ENCODE measurements at places on chromosomes 6 and 20.

GRCh38 chr6:170271771-170272314 lies 19.0 kb downstream of the DLL1 start:
- no peaks in the 10 kb centered on the region for H3K36me3 ChIP-seq
- peaks cover 13% of the 10 kb centered on the region for H3K4me1 ChIP-seq
- DNase-seq, result peak; percentile 61
- H3K27ac ChIP-seq, result peak overlapping the region; percentile 44
- H3K27me3 ChIP-seq, result no peaks in the 10 kb centered on the region
- peak overlapping the region; percentile 52 for H3K4me3 ChIP-seq

DNA sequence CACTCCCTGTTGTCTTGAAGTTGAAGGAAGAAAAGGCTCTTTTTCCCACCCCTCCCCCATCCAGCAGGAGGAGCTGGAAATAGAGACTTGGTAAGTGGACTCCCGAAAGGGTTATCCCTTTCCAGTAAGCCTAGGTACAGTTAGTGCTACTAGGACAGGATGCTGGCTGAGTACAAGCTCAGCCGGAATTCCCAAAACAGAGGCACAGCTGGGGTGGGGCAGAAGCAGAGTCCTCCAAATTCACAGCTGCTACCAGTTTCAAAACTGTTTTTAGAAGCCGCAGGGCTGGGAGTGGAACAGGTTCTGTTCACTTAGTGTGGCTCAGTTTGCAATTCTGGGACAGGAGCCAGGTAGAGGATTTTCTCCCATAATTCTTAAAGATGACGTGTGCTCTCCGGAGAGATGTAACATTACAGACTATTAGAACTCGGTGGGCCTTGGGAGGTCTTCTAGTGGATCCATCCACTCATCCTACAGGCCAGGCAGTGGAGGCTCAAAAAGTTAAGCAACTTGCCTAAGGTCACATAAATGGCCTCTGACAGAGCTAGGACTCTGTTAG lies 19.0 kb upstream of the UTRN start:
- no peak for DNase-seq
- H3K27me3 ChIP-seq, result no peaks in the 10 kb centered on the region
- no peak overlapping the region for H3K4me3 ChIP-seq
- H3K27ac ChIP-seq, result no peak overlapping the region

DNA sequence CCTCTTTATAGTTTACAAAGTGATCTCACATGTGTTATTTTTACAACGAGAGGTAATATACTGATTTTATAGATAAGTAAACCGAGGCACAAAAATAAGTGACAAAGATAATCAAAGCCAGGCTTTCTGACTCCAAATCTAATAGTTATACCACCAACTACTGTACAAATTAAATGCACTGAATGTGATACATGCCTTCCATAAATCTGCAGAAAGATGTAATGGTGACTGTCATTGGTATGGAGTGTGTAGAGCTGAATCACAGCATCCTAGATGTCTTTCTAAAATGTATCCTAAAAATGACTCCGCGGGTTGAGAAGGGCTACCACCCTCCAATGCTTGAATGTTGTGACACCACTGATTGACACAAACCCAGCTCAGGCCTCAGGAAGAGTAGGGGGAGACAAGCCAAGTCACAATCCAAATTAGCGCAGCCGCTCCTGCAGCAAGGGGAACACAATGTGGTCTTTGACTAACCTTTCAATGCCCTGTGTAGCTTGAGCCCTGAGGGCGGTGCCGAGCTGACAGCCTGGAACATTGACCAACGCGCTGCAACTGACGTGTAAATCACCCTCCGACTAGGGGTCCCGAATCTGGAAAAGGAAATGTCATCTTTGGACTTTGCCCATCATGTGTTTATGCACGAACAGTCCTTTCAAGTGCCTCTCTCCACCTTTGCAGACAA lies 136.8 kb downstream of the OLIG3 start:
- no peak overlapping the region for H3K4me3 ChIP-seq
- H3K36me3 ChIP-seq, result no peaks in the 10 kb centered on the region
- H3K4me1 ChIP-seq, result peaks cover 9% of the 10 kb centered on the region
- no peak for DNase-seq
- no peak overlapping the region for H3K27ac ChIP-seq

DNA sequence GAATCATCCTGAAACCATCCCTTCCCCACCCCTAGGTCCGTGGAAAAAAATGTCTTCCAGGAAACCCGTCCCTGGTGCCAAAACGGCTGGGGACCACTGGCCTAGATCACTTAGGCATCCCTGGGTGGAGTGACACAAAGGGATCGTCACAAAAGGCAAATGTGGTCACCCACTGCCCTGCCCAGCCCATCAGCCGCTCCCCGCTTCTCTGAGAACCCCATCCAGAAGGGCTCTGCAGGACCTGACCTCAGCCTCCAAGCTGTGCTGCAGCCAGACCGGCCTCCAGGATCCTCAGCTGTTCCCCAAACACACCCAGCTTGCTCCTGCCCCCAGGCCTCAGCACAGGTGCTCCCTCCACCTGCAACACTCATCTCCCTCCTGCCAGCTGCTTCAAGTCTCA lies 61.6 kb downstream of the PREX1 start:
- peak overlapping the region; percentile 27 for H3K27ac ChIP-seq
- no peaks in the 10 kb centered on the region for H3K36me3 ChIP-seq
- peaks cover 60% of the 10 kb centered on the region for H3K4me1 ChIP-seq
- no peak overlapping the region for H3K4me3 ChIP-seq
- DNase-seq, result no peak

GRCh38 chr20:61614706-61615100 lies 362.6 kb downstream of the CDH4 start:
- no peak overlapping the region for H3K27ac ChIP-seq
- H3K4me1 ChIP-seq, result no peaks in the 10 kb centered on the region
- no peaks in the 10 kb centered on the region for H3K27me3 ChIP-seq
- no peaks in the 10 kb centered on the region for H3K36me3 ChIP-seq
- H3K4me3 ChIP-seq, result no peak overlapping the region
- no peak for DNase-seq

GRCh38 chr20:58471193-58472164 lies 43.7 kb downstream of the APCDD1L start:
- H3K4me1 ChIP-seq, result no peaks in the 10 kb centered on the region
- no peak overlapping the region for H3K4me3 ChIP-seq
- H3K36me3 ChIP-seq, result no peaks in the 10 kb centered on the region
- no peak for DNase-seq
- H3K27ac ChIP-seq, result no peak overlapping the region

GRCh38 chr6:11343963-11344723 lies 111.7 kb upstream of the NEDD9 start:
- no peak overlapping the region for H3K4me3 ChIP-seq
- H3K4me1 ChIP-seq, result no peaks in the 10 kb centered on the region
- H3K27me3 ChIP-seq, result no peaks in the 10 kb centered on the region
- no peak for DNase-seq
- H3K36me3 ChIP-seq, result peaks cover 3% of the 10 kb centered on the region

GRCh38 chr20:50898475-50898874 lies 32.8 kb downstream of the ADNP start:
- no peak for DNase-seq
- no peaks in the 10 kb centered on the region for H3K4me1 ChIP-seq
- H3K4me3 ChIP-seq, result no peak overlapping the region
- H3K36me3 ChIP-seq, result peaks cover 41% of the 10 kb centered on the region
- no peaks in the 10 kb centered on the region for H3K27me3 ChIP-seq
- H3K27ac ChIP-seq, result no peak overlapping the region

DNA sequence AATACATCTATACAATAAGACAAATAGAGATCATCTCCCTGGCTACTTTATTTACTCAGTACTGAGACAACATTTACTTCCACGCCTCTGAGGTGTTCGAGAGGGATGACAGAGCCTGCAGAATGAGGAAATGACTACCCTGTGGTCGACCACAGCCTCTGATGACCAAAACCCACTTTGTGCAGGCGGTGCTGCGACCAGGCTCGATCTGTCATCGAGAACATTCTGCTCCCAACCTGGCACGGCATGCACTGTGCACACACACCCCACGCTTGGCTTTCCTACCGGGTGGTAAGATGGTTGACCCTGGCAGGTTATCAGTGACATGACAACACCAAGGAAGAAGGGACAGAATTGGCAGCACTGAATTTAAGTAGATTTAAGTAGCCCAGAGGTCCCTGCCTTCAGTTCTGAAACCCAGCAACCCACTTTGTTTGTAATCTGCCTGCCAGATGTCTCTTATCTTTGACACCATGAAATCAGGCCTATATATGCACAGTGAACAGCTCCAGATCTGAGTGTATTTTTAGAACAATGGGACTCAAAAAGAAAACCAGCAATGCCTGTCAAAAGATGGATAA lies 42.6 kb downstream of the TTI1 start:
- peak; percentile 9 for DNase-seq
- H3K36me3 ChIP-seq, result peaks cover 34% of the 10 kb centered on the region
- no peaks in the 10 kb centered on the region for H3K4me1 ChIP-seq
- H3K27ac ChIP-seq, result peak overlapping the region; percentile 12

DNA sequence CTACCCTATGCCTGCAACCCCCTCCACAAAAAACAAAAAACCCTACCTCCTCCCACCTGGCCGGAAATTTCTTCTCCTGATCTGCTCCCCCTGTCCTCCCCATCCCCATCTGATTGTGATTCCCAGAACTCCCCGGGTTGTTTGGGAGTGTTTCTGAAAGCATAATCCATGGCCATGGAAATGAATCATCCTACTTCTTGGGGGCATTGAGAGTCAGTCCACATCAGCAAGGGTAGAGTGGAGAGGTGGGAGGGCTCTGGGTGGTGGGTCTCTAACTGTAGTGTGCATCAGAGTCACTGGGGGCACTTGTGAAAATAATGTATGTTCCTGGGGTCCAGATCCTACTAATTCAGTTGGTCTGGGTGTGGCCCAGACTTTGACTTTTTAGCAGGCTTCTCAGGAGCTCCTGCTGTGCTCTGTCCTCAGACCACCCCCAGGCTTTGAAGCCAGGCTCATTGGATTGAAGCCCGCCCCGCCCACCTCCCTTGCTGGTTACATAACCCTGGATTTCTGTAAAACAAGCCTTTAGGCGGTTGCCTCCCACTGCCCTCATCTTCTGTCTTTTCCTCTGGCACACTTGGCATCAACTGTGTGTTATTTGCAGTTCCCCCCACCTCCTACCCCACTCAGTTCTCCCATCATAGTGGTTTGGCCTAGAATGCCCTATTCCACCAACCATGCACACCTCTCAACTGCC lies 10.5 kb downstream of the PIGT start:
- no peaks in the 10 kb centered on the region for H3K4me1 ChIP-seq
- no peak for DNase-seq
- H3K4me3 ChIP-seq, result no peak overlapping the region
- H3K27me3 ChIP-seq, result no peaks in the 10 kb centered on the region
- no peak overlapping the region for H3K27ac ChIP-seq

GRCh38 chr20:49831770-49832631 lies 19.4 kb downstream of the SLC9A8 start:
- H3K27ac ChIP-seq, result no peak overlapping the region
- H3K4me3 ChIP-seq, result no peak overlapping the region

GRCh38 chr6:137231895-137232294 lies 12.7 kb upstream of the IFNGR1 start:
- peaks cover 34% of the 10 kb centered on the region for H3K4me1 ChIP-seq
- no peaks in the 10 kb centered on the region for H3K27me3 ChIP-seq
- no peak overlapping the region for H3K27ac ChIP-seq
- no peak for DNase-seq
- H3K36me3 ChIP-seq, result no peaks in the 10 kb centered on the region

GRCh38 chr6:27752038-27752885 lies 159.9 kb downstream of the OR2B2 start:
- DNase-seq, result no peak
- H3K36me3 ChIP-seq, result no peaks in the 10 kb centered on the region
- peak overlapping the region; percentile 86 for H3K27ac ChIP-seq
- H3K27me3 ChIP-seq, result no peaks in the 10 kb centered on the region
- peak overlapping the region; percentile 61 for H3K4me3 ChIP-seq
- peaks cover 5% of the 10 kb centered on the region for H3K4me1 ChIP-seq

GRCh38 chr20:10090588-10091166 lies 55.9 kb downstream of the ANKEF1 start:
- no peak overlapping the region for H3K4me3 ChIP-seq
- no peaks in the 10 kb centered on the region for H3K4me1 ChIP-seq
- no peak for DNase-seq

DNA sequence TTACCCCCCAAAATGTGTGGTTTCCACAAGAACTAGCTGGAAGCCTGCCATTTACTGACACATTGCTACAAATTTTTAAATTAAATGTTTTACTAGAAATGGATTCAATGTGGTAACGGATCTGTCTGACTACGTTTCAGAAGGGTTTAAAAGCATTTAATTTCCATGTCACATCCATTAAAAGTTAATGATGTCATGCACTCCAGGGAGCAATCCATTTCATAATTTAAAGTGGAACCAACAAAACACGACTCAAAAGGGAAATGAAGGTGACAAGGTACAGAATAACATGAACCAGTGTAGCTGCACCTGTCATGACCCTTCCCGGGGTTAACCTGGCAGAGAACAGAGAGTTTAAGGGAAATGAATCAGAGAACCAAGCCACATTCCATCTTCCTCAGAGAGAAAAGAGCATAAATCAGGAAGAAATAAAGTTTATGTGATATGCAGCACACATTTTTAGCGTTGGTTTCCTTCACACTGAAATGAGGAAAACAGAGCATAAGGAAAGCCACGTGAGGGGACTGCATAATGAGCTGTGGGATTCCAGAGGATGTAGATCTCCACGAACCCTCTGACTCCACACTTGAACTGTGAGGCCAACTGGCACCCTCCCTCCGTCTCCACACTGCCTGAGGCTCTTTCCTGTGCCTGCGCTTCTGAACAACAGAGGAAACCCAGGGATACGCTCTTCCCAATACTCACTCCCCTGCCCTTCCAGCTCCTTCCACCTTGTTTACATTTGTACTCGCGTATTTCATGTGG lies 170.3 kb upstream of the AHI1 start:
- H3K27ac ChIP-seq, result no peak overlapping the region
- no peak overlapping the region for H3K4me3 ChIP-seq
- H3K36me3 ChIP-seq, result no peaks in the 10 kb centered on the region

DNA sequence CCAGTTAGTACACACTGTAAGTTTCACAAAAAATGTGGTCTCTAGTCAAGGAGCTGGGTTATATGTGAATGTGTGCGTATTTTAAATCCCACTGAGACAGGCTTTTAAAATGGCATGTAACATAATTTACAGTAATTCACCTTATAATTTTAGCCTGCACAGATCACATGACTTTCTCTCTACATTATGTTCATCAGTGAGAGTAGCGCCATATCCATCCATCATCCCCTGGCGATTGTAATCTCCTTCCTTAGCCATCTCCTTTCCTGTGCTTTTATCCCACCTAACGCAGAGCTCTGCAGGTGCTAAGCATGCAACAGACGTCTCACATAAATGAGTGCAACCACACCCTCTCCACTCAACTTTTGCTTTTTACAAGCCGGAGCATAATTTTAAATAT lies 210.8 kb downstream of the TBC1D7 start:
- no peak for DNase-seq
- no peaks in the 10 kb centered on the region for H3K36me3 ChIP-seq
- H3K4me1 ChIP-seq, result no peaks in the 10 kb centered on the region

DNA sequence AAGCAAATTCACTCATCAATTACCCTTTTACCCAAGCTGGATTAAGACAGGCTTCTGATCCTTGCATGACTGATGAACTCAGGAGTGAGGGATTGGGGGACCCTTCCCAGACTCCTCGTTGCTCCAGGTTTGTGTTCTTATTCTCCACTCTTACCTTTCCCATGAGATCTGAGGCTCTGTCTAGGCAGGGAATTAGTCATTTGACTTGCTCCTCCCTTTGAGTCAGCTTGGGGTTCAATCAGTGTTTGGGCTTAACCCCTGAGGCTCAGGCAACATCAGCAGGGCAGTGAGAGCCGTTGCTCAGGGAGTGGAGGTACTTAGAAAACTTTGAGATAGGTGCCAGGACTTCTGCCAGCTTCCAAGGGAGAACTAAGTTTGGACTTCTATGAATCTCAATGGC lies 20.7 kb upstream of the TOX2 start:
- no peaks in the 10 kb centered on the region for H3K27me3 ChIP-seq
- H3K36me3 ChIP-seq, result no peaks in the 10 kb centered on the region
- no peaks in the 10 kb centered on the region for H3K4me1 ChIP-seq
- no peak for DNase-seq
- no peak overlapping the region for H3K4me3 ChIP-seq

Measured in effector memory CD4-positive, alpha-beta T cell (primary cell).